ENCODE measurements at places on chromosomes 2 and 18.

GRCh38 chr2:21256006-21256405 lies 132.2 kb downstream of the TDRD15 start:
- DNase-seq: no peak

- DNase-seq: peak; percentile 79
These were observed 201.4 kb downstream of the SOCS6 start for GRCh38 chr18:70489986-70490933.

DNA sequence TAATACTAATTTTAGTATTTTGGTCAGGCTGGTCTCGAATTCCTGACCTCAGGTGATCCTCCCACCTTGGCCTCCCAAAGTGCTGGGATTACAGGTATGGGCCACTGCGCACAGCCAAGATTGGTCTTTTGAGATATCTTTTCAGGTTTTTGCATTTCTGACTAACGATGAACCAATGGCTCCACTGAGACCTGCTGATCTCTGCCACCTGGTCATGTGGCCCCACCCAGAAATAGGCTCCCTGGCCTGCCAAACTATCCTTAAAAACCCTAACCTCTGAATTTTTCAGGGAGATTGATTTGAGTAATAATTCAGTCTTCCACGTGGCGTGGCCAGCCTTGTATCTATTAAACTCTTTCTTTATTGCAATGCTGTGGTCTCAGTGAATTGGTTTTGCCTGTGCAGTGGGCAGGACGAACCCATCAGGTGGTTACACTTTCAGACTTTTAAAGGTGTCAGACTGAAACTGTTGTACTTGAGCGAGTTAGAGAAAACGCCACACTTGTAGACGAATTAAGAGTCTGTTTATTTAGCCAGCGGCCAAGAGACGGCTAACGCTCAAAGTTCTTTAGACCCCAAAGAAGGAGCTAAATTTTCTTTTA lies 85.8 kb upstream of the MSH6 start:
- no peak for DNase-seq

- DNase-seq: peak; percentile 42
These were observed 103.1 kb upstream of the THOC1 start for GRCh38 chr18:370751-371608.

GRCh38 chr2:169911119-169911518 lies 83.9 kb downstream of the UBR3 start:
- DNase-seq: no peak

- no peak for DNase-seq
These were observed 14.2 kb downstream of the TET3 start for GRCh38 chr2:73998933-73999332.

GRCh38 chr18:10033016-10033399 lies 119.2 kb downstream of the VAPA start:
- DNase-seq: no peak

GRCh38 chr18:60209042-60209441 lies 163.5 kb downstream of the MC4R start:
- no peak for DNase-seq

DNA sequence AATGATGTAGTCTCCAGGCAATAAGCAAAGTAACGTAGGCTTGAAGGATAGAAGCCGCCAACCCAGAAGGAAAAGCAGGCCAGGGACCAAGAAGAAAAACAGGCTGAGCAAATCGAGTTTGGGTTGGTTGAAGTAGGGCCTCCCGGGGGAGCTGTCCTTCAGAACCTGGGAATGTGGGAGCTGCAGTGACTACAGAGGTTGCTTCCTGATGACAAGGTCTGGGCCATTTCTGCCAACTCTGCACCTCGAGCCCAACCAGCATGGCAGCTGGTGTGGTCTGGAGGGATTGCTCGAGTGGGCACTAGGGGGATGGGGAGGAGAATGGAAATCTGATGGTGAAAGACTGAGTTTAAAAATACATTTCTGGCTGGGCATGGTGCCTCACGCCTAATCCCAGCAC lies 14.1 kb downstream of the ACMSD start:
- DNase-seq: no peak
